ENCODE measurements at places on chromosomes 1 and 21.

- DNase-seq: no peak
Observed at GRCh38 chr1:98849969-98850636, 154.6 kb downstream of the PLPPR5 start.

DNA sequence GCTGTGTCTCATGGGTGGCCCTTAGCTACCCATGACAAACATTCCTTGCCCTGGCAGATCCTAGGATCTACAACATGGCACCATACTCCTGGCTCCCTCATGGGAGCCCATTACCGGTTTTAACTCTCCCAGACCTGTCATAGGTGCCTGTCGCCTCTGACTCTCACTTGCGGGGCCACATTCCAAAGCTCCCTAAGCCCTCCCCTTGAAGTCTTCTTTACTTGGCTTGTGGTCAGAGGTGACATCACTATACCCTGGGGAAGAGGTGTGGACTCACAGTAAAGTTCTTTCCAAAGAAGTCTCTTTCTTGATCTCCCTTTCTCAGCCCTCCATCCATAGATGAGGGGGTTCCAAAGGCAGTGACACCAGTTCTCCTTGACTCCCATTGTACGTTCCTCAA, 5.4 kb upstream of the SLAMF9 start:
- peak; percentile 31 for DNase-seq

DNA sequence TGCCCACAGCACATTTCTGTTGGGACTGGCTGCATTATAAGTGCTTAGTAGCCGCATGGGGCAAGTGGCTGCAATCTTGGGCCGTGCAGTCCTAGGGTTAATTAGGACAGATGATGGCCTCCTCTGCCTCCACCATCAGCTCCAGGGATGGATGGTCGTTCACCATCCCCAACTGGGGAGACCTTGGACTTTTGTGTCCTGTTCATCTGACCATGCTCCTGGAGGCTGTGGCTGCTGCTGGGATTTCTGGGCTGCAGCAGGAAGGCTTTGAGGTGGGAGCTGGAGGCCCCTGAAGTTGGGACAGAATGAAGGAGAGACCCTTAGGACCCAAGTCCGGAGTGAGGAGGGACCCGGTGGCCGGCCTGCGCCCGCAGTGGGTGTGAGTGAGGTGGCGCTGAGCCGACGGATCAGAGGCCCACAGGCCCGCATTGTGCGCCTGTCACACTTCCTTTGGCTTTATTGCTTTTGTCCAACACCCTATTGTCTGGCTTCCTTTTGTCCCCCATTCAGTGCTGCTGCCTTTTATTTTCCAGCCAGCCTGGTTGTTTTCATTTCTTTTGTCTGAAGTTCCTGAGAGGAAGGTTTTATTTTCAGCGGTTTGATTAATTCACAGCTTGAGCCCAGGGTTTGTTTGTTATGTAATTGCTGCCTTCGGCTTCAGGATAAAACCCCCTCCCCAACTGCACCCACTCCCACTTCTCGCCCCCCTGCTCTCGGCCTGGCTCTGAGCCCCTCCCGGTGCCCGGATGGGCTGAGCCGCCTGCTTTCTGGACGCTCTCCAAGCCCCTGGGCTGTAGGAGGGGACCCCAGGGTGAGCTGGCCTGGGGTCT, 35.6 kb downstream of the SOX13 start:
- no peak for DNase-seq

GRCh38 chr1:1542766-1543705, 2.6 kb upstream of the TMEM240 start:
- DNase-seq: peak; percentile 70

DNA sequence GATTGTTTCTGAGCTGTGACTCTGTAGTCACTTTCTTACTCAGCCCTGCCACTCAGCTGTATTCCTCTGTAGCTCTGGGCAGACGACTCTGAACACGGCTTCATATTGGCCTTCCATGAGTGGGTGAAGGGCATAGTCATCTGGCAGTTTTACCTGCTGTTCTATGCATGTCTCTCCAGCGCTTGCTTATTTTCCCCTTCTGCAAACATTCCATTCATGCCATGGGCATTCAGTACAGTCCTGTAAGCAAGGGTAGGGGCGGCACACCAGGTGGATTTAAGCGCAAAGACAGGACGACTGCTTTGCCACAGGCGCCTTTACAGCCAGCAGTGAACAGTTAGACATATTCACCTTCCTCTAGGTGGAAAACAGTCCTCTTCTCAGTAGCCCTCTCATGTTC, 4.4 kb upstream of the WDR26 start:
- no peak for DNase-seq

GRCh38 chr21:41827951-41828883, 50.9 kb downstream of the PRDM15 start:
- no peak for DNase-seq

DNA sequence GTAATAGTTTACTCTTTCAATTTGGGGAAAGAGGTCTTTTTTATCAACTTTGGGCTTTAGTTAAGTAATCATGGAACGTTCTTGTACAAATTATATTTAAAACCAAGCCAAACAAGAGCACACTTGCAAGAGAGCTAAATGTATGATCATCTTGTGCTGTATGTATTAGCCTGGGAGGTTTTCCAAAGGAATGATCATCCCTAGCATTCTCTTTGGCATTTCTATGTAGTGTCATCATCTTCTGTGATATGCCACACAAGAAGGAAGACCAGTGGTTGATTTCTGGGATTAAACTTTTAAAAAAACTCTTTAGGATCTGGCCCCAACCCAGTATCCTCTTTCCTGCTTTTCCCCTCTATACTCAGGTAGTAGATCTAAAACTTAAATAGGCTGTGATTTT, 38.4 kb upstream of the KCNQ4 start:
- no peak for DNase-seq

- no peak for DNase-seq
Observed at GRCh38 chr1:208228550-208228949, 15.6 kb downstream of the PLXNA2 start.

DNA sequence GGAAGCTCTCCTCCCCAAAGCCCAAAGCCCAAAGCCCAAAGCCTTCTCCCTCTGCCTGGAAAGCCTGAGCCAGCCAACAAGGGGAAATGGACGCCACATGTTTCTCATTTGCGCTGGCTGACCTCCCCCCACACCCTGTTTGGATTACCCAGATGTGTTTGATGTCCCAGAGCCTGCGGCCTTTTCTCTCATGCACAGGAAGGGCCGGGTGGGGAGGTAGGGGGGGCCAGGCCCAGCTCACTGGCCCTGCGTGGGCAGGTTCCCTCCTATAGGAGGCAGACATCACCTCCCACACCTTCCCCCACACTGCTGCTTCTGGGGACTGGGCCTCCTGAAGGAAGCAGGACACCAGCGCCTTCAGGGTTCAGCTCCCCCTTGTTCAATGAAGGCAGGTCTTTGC, 116.3 kb downstream of the NAV1 start:
- no peak for DNase-seq

- DNase-seq: peak; percentile 64
Observed at GRCh38 chr1:32741413-32742198, 39.0 kb upstream of the SYNC start.

GRCh38 chr1:49016030-49016977, 239.6 kb upstream of the BEND5 start:
- DNase-seq: no peak

GRCh38 chr21:34526618-34527290, 14.7 kb upstream of the KCNE1 start:
- peak; percentile 3 for DNase-seq
